Activated T-helper 1 cell treated with anti-CD3 and anti-CD28 coated beads, Interleukin-2, amount 50 U/mL, for 16 hours (primary cell): ENCODE measurements at places on chromosomes 16 and 17.
A peak's percentile ranks its signal among the peaks of the same experiment; 100 is the strongest.

GRCh38 chr16:4115209-4115948 is 863 bp downstream of the ADCY9 start:
- peak; percentile 14 for DNase-seq

DNA sequence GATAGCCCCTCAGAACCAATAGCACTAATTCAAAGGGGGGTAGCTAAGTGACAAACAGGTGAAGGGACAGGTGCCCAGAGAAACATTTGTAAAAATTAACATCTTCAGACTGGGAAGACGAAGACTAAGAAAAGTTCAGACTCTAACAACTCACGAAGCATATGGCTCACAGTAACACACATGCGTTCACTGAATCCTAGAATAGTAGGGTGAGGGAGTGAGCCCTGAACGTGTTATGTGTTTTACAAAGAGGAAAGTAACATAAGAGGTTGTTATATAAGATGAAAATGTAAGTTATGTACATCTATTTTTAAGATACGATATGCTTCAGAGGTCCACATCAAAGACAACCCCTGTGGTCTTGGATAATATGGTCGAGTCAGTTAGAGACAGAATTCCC is 15.2 kb downstream of the GSG1L2 start:
- DNase-seq: no peak

GRCh38 chr17:17413821-17414220 is 63.0 kb upstream of the MED9 start:
- no peak for DNase-seq

DNA sequence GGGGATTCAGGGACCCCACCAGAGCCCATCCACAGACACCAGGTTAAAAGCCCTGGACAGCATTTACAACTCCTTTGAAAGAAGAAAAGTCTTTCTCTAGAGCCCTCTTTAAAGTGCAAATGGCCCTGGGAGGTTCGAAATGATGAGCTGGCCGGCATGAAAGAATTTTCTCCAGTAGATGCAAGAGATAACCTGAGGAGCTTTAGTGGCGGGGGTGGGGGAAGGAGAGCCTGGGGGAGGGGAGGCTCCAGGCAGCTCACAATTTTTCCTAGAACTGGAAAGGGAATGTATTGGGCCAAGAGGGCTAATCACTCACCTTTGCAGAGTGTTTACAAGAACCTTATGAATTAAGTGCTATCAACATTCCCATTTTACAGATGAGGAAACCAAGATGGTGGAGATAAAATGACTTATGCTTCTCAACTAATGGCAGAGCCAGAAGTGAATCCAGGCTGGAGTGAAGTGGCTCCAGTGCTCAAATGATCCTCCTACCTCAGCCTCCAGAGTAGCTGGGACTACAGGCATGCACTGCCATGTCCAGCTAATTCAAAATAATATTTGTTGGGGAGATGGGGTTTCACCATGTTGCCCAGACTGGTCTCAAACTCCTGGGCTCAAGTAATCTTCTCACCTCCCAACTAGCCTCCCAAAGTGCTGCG is 4.2 kb upstream of the CDH1 start:
- no peak for DNase-seq

DNA sequence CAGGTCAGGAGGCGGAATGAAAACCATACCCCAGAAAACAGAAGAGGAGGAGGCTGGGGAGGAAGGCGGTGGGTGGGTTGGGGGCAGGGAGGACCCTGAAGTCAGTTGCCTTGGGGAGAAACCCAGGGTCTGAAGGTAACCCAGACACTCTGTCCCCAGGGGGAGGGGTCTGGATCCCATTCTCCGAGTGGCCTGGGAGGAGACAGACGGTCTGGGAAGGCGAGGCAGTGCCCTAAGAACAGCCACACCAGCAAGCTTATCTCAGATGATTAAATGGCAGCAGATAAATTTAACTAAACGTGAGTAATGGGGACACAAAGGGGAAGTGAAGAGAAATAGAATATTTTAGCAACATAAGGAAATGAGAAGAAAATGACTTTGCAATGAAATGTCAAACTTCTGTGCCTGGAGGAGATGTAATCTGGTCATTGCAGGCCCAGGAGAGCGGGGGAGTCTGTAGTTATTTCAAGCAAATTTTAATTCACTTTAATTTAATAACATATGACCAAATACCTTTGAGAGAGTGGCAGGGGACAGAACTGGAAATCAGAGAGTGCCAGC is 21.4 kb upstream of the ZFP90 start:
- DNase-seq: no peak

DNA sequence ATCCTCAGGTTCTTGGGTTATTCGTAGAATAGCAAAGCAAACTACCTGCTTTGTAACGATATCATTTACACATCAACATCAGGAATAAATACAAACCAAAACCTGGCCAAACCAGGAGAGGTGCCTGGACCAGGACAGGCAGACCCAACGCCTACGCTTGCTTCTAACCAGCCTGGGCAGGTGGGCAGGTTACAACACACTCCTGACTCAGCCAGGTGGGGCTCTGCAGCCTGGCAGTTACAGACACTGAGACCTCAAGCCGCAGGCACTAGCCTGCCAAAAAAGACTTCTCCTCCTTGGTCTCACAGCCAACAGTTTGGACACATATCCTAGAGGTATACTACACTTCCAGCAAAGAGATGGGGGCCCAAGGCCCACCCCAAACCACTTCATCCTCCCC is 14.0 kb downstream of the ANKRD11 start:
- DNase-seq: no peak

DNA sequence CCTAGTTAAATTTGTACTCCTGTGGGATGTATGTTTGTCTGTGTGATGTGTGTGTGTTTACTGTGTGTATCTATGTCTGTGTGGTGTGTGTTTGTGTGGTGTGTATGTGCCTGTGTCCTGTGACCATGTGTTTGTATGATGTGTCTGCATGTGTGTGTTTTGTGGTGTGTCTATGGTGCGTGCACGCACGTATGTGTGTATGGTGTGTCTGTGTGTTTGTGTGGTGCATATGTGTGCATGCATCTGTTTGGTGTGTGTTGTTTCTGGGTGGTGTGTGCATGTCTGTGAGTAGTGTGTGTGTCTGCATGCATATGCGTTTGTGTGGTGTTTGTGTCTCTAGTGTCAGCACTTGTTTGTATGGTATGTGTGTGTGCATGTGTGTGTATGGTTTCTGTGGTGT is 174.2 kb upstream of the RBFOX1 start:
- DNase-seq: no peak

GRCh38 chr17:42493319-42493718 is 34.6 kb downstream of the ATP6V0A1 start:
- no peak for DNase-seq

DNA sequence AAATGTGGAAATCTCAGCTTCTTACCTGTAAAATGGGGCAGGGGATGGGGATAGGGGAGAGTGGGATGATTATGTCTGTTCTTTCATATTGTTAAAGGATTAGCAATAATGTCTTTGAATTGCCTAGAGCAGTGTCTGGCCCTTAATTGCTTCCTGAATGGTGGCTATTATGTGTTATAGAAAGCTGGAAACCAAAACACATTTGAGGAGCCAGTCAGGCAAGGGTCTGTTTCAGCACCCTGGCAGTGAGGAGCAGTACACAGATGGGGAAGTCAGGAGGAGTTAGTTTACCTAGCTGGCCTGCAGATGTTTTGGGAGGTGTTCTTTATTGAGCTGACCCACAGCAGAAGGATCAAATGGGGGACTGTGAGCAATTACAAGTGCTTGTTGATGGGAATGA is 63.0 kb downstream of the NUP93 start:
- DNase-seq: no peak

- DNase-seq: no peak
These were observed 61.6 kb downstream of the WNT3 start for GRCh38 chr17:46756861-46757260.

DNA sequence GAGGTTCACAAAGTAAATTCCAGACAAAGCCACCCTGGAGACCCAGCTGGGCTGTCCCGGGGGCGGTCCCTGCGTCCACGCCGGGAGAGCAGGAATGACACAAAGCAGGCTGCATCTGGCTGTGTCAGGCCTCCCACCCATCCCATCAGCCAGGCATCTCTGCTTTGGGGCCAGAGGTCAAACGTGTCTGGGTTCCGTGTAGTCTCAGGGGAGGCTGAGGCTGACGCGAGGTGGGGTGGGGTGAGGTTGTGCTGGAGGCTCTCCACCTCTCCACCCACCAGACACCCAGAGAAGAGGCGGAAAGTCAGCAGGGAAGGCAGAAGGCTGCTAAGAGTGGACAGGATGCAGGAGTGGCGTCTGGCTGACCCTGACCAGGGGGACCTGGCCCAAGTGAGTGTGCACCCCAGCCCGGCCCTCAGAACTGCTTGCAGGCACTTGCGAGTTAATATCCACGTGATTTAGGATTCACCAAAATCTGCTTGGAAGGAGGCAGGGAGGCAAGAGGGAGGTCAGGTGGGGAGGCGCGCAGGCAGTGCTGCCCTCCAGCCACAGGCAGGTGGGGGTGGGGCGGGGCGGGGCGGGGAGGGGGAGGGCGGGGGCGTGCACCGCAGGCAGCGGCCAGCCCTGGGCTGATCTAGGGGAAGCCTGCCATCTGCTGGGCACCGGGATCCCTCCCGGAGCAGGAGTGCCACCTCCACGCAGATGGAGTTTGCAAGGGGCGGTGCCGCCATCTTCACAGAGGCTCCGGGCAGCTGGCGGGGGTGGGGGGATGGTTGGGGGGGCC is 44.3 kb downstream of the TBC1D16 start:
- DNase-seq: peak; percentile 65

GRCh38 chr17:73718912-73719311 is 74.7 kb upstream of the SDK2 start:
- no peak for DNase-seq

DNA sequence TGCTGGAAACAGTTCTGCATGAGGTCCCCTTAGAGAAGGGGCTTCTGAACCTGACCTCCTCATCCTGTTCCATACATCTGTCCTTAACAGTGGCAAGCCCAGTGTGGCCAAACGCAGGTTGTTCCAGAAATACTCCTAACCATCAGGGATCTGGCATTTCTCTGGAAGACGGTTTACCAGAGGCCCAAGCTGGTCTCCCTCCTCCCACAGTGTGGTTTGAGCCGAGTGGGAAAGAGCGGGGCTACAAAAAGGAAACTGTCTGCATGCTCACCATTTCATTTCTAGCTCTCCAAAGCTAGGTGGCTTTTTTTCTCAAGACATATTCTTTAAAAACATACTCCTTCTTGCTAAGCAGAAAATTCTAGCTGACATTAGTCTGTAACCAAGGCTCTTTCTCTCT is 6.0 kb downstream of the MXRA7 start:
- DNase-seq: no peak
